ENCODE measurements at places on chromosomes 12 and 14.

DNA sequence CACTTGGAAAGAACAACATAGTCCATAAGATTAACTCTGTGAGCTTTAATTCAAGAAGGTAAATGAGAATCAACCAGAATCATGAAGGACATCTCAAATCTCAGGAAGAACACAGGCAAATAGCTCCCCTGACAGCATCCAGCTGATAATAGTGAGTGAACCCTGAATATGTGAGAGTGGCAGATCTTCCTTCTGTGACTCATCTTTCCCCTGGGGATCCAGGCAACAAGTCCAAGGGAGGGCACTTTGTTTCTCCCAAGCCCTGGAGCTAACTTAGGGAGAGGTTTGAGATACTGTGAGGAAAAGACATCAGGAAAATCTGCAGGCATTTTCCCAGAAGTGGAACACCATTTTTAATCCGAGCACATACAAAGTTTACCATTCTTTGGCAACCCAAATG is 763.9 kb upstream of the MGAT4C start:
- no peak for DNase-seq

GRCh38 chr12:39606712-39607423 is 12.7 kb downstream of the ABCD2 start:
- DNase-seq, result no peak

- no peak for DNase-seq
These were observed 46.3 kb upstream of the ATP2A2 start for GRCh38 chr12:110234755-110235154.

DNA sequence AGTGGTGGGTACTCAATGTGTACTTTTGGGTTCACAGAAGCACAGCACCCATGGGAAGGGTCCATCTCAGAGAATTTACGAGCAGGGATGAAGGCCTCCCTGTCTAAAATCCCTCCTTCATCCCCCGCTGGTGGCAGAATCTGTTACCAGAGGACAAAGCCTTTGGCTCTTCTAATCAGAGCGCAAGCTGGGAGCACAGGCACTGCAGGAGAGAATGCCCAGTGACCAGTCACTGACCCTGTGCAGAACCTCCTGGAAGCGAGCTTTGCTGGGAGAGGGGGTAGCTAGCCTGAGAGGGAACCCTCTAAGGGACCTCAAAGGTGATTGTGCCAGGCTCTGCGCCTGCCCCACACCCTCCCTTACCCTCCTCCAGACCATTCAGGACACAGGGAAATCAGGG is 1.5 kb upstream of the GPR162 start:
- DNase-seq, result no peak

DNA sequence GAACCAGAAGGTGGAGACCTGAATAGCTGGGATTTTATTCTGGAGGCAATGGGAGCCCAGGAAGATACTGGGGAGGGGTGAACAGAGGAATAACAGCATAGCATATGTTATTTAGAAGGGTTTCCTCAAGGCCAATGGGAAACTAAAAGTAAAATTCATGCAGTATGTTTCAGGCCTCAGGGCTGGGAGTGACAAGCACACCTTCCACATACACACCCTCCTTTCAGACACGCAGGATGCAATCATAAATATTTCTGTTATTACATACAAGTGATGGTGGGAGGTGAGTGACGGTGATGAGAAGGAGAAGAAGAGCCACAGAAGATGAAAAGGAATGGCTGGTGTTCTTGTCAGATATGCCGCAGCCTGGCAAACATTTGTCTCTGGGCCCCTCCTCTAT is 106.1 kb upstream of the FLRT2 start:
- no peak for DNase-seq

GRCh38 chr12:6118891-6119568 is 5.4 kb downstream of the VWF start:
- no peak for DNase-seq

- no peak for DNase-seq
These were observed 13.4 kb upstream of the SMOC1 start for GRCh38 chr14:69865701-69866365.

- no peak for DNase-seq
These were observed 255.9 kb downstream of the DPF3 start for GRCh38 chr14:72638021-72638420.

GRCh38 chr12:89029961-89030360 is 322.3 kb downstream of the DUSP6 start:
- DNase-seq, result no peak

- no peak for DNase-seq
These were observed 127.4 kb downstream of the KTN1 start for GRCh38 chr14:55707365-55707804.
